Psoas muscle (tissue), 8 donors: ENCODE measurements at places on chromosomes 7 and 10. TPM values are rescaled to one million over a fixed set of nuclear protein-coding genes. Genes with fewer than 3 reads are reported as not detected.

The EPDR1 gene
- total RNA-seq = 83.1 TPM

GRCh38 chr10:95247200-95247880, 43.5 kb downstream of the PDLIM1 start:
- H3K27me3 ChIP-seq = no peaks in the 10 kb centered on the region
- no peak for DNase-seq
- H3K4me1 ChIP-seq = peaks cover 53% of the 10 kb centered on the region
- H3K4me3 ChIP-seq = no peak overlapping the region
- peak overlapping the region; percentile 59 for H3K27ac ChIP-seq
- peaks cover 41% of the 10 kb centered on the region for H3K36me3 ChIP-seq

- H3K27ac ChIP-seq = peak overlapping the region; percentile 53
- H3K4me3 ChIP-seq = no peak overlapping the region
- no peaks in the 10 kb centered on the region for H3K27me3 ChIP-seq
- H3K36me3 ChIP-seq = peaks cover 4% of the 10 kb centered on the region
- H3K4me1 ChIP-seq = peaks cover 16% of the 10 kb centered on the region
Measured at GRCh38 chr10:124989526-124989925, 47.6 kb downstream of the ZRANB1 start.

DNA sequence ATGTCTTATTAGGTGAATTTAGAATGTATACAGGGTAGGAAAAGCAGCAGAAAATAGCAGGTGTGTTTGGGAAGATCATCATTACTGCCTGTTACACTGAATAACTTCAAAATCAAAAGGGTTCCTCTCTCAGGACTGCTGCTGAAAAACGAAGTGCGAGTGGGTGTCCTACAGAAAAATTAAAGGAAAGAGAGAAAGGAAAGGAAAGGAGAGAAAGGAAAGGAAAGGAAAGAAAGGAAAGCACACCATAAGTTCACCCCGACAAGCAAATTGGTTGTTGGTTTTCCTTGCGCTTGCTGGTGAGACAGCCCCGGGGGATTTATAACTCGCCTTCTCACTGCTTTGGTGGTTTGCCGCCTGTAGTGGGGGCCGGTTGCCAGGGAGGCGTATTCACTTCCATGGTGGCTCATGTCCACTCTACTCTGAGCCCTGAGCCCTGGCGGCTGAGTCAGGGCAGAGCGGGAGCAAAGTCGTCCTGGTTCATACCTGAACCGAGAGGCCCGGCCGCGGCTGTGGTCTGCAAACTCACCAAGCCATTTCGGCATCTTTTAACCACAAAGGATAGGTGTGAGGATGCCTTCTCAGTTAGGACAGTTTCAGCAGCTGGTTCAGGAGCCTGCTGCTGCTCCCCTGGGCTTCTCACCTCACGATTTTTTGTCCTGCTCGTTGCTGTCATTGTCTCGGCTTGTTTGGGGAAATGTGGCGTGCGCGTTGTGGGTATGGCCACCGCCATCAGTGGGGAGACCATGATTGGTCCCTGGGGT, 26.1 kb downstream of the INPP5A start:
- H3K27ac ChIP-seq = no peak overlapping the region
- no peaks in the 10 kb centered on the region for H3K36me3 ChIP-seq
- H3K27me3 ChIP-seq = no peaks in the 10 kb centered on the region
- peaks cover 19% of the 10 kb centered on the region for H3K4me1 ChIP-seq

- no peaks in the 10 kb centered on the region for H3K4me1 ChIP-seq
- no peak for DNase-seq
- H3K27me3 ChIP-seq = no peaks in the 10 kb centered on the region
- H3K27ac ChIP-seq = no peak overlapping the region
Measured at GRCh38 chr10:1228467-1228975, 172.3 kb downstream of the WDR37 start.

The SPDYE11 gene
- not detected for total RNA-seq

- DNase-seq = no peak
- H3K27me3 ChIP-seq = no peaks in the 10 kb centered on the region
- H3K36me3 ChIP-seq = no peaks in the 10 kb centered on the region
Measured at GRCh38 chr7:116843378-116843777, 19.0 kb upstream of the CAPZA2 start.

The UNCX gene
- total RNA-seq = not detected

- H3K27me3 ChIP-seq = no peaks in the 10 kb centered on the region
- H3K36me3 ChIP-seq = peaks cover 8% of the 10 kb centered on the region
- peak overlapping the region; percentile 71 for H3K27ac ChIP-seq
- no peak for DNase-seq
- no peak overlapping the region for H3K4me3 ChIP-seq
Measured at GRCh38 chr7:100545360-100546128, 6.5 kb downstream of the AGFG2 start.

DNA sequence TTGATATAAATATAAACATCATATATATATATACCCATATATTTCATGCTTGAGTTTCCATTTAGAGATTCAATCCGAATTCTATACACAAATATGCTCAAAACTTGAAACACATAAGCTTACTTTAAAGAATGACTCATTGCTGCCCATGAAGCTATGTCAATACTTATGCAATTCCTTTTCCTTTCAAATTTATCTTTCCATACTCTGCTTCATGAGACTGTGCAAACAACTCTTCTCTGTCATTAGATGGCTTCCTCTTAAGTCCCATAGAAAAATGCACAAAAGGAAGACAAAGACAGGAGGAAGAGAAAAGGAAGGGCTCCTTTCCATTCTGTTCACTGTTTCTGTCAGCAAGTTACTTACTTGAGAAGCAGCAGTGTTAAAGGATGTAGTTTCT, 895.7 kb upstream of the SORCS1 start:
- no peaks in the 10 kb centered on the region for H3K36me3 ChIP-seq
- no peak for DNase-seq
- H3K4me3 ChIP-seq = no peak overlapping the region
- no peaks in the 10 kb centered on the region for H3K4me1 ChIP-seq
- H3K27me3 ChIP-seq = no peaks in the 10 kb centered on the region
- no peak overlapping the region for H3K27ac ChIP-seq

- H3K36me3 ChIP-seq = no peaks in the 10 kb centered on the region
- H3K4me3 ChIP-seq = no peak overlapping the region
- H3K4me1 ChIP-seq = peaks cover 65% of the 10 kb centered on the region
- DNase-seq = no peak
Measured at GRCh38 chr7:29854257-29854938, 48.1 kb downstream of the WIPF3 start.

DNA sequence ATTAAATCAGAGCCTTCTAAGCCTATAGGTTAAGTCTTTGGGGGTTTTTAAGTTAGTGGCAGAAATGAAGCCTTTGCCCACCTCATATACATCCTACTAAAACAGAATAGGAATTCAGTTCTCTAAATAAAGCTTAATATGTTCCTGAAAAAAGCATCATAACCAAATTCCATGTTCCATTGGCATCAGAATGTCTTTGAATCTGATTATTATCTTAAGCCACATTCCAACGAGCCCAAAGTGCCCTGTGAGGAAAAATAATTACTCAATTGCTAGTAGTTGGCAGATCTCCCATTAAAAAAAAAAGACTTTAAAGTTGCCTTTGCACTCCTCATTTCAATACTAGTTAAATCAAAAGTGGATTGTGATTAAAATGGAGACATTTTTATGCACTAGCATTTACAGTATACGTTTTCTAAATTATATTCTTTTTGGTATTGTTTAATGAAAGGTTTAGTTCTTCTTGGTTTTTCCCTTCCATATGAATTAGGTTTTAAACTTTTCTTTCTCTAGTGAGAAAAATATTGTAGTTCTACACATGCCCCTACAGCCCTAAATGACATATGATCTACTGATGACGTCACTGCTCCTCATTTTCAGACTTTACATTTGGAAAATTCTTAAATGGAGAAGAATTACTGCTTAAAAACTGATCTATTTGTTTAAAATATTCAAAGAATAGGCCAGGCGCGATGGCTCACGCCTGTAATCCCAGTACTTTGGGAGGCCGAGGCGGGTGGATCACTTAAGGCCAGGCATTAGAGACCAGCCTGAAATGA, 54.3 kb upstream of the CABCOCO1 start:
- no peak overlapping the region for H3K27ac ChIP-seq
- no peak for DNase-seq
- H3K4me1 ChIP-seq = no peaks in the 10 kb centered on the region
- no peak overlapping the region for H3K4me3 ChIP-seq
- H3K27me3 ChIP-seq = no peaks in the 10 kb centered on the region

- peaks cover 20% of the 10 kb centered on the region for H3K4me1 ChIP-seq
- no peak overlapping the region for H3K27ac ChIP-seq
- no peak overlapping the region for H3K4me3 ChIP-seq
- H3K27me3 ChIP-seq = no peaks in the 10 kb centered on the region
- DNase-seq = no peak
Measured at GRCh38 chr7:106095634-106096033, 16.5 kb downstream of the SYPL1 start.

- H3K27ac ChIP-seq = no peak within 1 kb of the TSS
- no peaks in the 10 kb centered on the region for H3K27me3 ChIP-seq
- DNase-seq = no peak
- H3K36me3 ChIP-seq = no peaks in the 10 kb centered on the region
- H3K4me1 ChIP-seq = no peaks in the 10 kb centered on the region
Measured at GRCh38 chr10:15719899-15720634, at the start of gene ITGA8. Gene ITGA8 (minus strand): TSS chr10:15719922. CDS start chr10:15719771, 151 bp downstream.

The FBH1 gene
- total RNA-seq = 36.6 TPM

GRCh38 chr10:4046030-4046429, 261.0 kb upstream of the KLF6 start:
- H3K36me3 ChIP-seq = no peaks in the 10 kb centered on the region
- H3K4me3 ChIP-seq = no peak overlapping the region
- peaks cover 6% of the 10 kb centered on the region for H3K4me1 ChIP-seq
- no peak for DNase-seq
- no peak overlapping the region for H3K27ac ChIP-seq

DNA sequence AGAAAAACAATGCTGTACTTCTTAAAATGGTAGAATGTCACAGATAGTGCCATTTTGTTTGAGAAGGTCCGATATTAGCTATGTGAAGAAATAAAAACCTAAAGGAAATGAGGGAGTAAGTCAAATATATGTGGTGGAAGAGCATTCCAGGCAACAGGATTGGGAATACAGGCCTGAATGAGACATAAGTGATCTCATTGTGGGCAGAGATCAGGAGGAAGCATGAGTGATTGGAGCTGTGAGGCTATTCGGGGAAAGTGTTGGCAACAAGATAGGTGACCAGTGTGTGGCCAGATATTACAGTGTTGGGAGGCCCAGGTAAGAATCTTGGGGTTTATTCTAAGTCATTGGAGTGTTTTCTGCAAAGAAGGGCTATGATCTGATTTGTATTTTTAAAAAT, 41.3 kb upstream of the AGMO start:
- no peaks in the 10 kb centered on the region for H3K36me3 ChIP-seq
- no peaks in the 10 kb centered on the region for H3K27me3 ChIP-seq
- no peaks in the 10 kb centered on the region for H3K4me1 ChIP-seq
- no peak overlapping the region for H3K4me3 ChIP-seq
- H3K27ac ChIP-seq = no peak overlapping the region

DNA sequence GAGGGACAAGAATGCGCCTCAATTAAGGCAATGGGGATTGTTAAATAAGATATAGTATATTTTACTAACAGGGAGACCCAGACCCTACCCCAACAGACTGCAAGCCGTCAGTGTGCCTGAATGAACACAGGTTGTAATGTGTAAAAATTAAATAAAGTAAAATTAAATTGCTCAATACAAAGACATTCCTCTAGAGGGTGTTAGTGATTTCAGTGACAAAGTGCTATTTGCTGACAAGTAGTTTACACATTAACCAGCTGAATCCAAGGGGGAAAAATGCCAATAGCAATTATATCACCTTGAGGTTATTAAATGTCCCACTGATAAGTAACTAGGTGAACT, 110.5 kb downstream of the EBF3 start:
- no peak overlapping the region for H3K27ac ChIP-seq
- DNase-seq = no peak
- H3K27me3 ChIP-seq = no peaks in the 10 kb centered on the region
- no peak overlapping the region for H3K4me3 ChIP-seq
- H3K36me3 ChIP-seq = no peaks in the 10 kb centered on the region

The ZCCHC24 gene
- total RNA-seq = 52.8 TPM

DNA sequence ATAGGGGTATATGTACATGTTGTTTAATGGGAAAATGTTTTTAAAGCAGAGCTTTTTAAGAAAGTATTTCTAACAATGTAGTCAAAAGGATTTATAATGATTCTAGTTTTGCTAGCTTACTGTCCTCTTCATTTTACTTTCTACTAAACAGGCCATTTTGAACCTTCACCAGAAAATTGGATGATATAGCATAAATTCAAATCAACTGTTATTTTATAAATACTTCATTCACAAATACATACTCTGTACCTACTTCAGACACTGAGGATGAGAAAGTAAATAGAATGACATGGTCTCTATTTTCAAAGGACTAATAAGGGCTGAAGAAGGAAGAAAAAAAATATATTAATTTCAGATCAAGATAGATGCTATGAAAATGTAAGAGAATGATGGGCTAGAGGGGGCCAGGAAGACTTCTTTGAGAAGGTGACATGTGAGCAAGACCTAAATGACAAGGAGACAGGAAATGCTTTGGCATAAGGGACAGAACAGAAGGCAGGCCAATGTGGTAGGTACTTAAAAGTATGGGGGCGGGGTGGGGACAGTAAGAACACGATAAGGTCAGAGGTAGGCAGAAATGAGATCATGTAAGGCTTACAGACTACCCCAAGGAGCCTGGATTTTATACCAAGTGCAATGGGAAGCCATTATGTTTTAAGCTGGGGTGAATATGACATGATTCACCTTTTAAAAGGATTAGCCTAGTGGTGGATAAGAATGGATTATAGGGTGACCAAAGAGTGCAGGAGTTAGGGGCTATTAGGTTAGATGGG, 5.2 kb downstream of the NAMPT start:
- H3K36me3 ChIP-seq = peaks cover 31% of the 10 kb centered on the region
- no peak for DNase-seq
- H3K4me1 ChIP-seq = peaks cover 54% of the 10 kb centered on the region
- H3K27me3 ChIP-seq = no peaks in the 10 kb centered on the region
- no peak overlapping the region for H3K27ac ChIP-seq

GRCh38 chr10:69948261-69948660, 104.4 kb upstream of the MACROH2A2 start:
- no peaks in the 10 kb centered on the region for H3K36me3 ChIP-seq
- H3K27ac ChIP-seq = no peak overlapping the region
- DNase-seq = no peak

DNA sequence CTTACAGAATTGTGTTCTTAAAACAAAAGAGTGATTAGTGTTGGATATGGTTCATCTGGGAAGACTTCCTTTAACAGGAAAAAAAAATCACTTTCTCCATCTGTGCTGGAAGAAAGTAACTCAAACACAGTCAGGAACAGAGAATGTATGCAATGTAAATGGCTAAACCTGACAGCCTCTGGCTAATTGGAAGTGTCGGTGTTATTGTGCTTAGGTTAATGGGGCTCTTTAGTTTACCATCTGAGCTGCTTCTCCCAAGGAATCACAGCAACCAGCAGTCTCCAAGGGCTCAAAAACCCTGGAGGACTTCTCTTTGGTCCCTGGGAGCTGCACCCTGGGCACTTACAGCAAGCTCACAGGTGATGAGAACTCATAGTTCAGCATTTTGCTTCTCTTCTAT, 724.5 kb downstream of the LRMDA start:
- no peak overlapping the region for H3K27ac ChIP-seq
- no peak for DNase-seq
- H3K36me3 ChIP-seq = no peaks in the 10 kb centered on the region
- peaks cover 16% of the 10 kb centered on the region for H3K27me3 ChIP-seq
- no peaks in the 10 kb centered on the region for H3K4me1 ChIP-seq
